NCI-H2081 treated with DMSO at 0.1 percent for 48 hours (cell line): ENCODE measurements at places on chromosomes 3 and 15.

DNA sequence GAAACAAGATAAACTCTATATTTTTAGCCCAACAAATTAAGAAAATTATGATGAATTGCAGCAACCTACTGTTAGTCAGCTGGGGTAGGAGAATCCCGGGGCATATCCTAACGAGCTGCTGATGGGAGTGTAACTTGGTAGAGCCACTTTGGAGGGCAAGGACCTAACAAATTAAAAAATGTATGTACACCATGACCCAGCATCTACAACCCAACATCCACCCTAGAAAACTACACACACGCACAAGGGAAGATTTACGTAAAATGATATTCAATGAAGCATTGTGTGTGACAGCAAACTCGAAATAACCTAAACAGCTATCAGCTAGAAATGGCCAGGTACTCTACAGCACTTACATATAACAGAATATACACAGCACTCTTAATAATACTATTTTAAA is 1.9 kb downstream of the BCL2A1 start:
- DNase-seq = no peak

DNA sequence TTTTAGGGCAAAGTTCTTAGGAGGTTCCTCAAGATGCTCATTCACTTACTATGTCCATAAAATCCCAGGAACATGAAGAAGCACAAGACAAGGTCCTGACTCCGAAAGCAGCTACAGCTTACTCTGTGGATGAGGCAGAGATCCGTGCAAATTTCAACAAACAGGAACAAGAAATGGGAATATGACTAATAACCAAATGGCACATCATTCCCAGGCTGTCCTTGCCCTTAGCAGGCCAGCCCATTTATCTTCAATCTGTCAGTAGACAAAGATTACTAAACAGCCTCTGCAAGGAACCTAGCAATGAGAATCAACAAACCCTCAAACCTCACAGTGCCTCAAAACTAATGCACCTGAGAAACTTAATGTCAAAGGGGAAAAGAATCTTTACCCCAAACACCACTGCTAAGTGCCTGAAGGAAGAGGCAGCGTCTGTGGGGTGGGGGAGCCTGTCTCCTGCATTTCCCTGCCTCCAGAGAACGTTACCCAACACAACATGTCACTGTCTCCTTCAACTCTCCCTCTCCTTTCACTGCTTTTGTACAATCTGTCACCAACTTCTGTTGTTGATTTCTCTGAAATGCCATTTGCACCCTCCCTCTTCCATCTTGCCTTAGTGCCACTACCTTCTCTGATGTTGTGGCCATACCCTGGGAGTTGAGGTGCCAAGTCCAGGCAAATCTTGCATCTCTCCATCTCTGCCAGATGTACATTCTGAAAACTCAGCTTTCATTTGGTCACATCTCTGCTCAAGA is 4.8 kb downstream of the TNFAIP8L3 start:
- no peak for DNase-seq

- DNase-seq = no peak
These were observed 68.5 kb upstream of the PRR20G start for GRCh38 chr3:127356381-127356780.

GRCh38 chr3:168862466-168862865 is 766.7 kb upstream of the GOLIM4 start:
- DNase-seq = no peak

GRCh38 chr15:26148156-26148860 is 285.2 kb upstream of the ATP10A start:
- no peak for DNase-seq
